ENCODE measurements at places on chromosomes 6 and 20. TPM values are rescaled to one million over a fixed set of nuclear protein-coding genes. Genes with fewer than 3 reads are reported as not detected.

Gene FAM209A
- 0.77 TPM for total RNA-seq

Gene NRSN2
- total RNA-seq: 16.0 TPM

Gene LZTS3
- 18.7 TPM for total RNA-seq

Gene C6orf163
- total RNA-seq: 8.0 TPM

Gene EYA4
- total RNA-seq: 7.7 TPM

Gene MACROD2
- 65.6 TPM for total RNA-seq

Gene TGM3
- 0.66 TPM for total RNA-seq

Gene CST2
- not detected for total RNA-seq

Gene CBLN4
- total RNA-seq: 0.82 TPM

Gene ATP9A
- 86.4 TPM for total RNA-seq

Gene CYP39A1
- total RNA-seq: 18.6 TPM

Gene PLG
- not detected for total RNA-seq

Gene MYLK4
- total RNA-seq: 9.9 TPM

Gene L3MBTL1
- total RNA-seq: 34.6 TPM

Gene HLA-DQB1
- total RNA-seq: 0.27 TPM

Gene VPS16
- 46.4 TPM for total RNA-seq

Gene C20orf141
- total RNA-seq: not detected

Gene PRL
- 0.99 TPM for total RNA-seq

Gene RNF146
- total RNA-seq: 78.9 TPM

Gene PAK1IP1
- 12.8 TPM for total RNA-seq

Gene BMP2
- 15.4 TPM for total RNA-seq

Gene ULBP1
- total RNA-seq: 0.60 TPM

Gene OOEP
- total RNA-seq: not detected

Gene SLC4A11
- total RNA-seq: 1.8 TPM

Gene KCNG1
- 3.4 TPM for total RNA-seq

Gene STX7
- total RNA-seq: 57.7 TPM

Gene GNAS-AS1
- 1.8 TPM for total RNA-seq

Gene ATF6B
- total RNA-seq: 35.8 TPM

Gene RCAN2
- 37.3 TPM for total RNA-seq

Gene JPH2
- total RNA-seq: 14.8 TPM

Gene MBOAT1
- 16.5 TPM for total RNA-seq

Gene TOX2
- total RNA-seq: 3.3 TPM

Gene TMEM242
- total RNA-seq: 14.0 TPM

Gene THBD
- 14.5 TPM for total RNA-seq

Gene KCNS1
- total RNA-seq: 1.5 TPM

Gene SMIM28
- not detected for total RNA-seq

Gene PRDM13
- 16.6 TPM for total RNA-seq

Gene C6orf15
- total RNA-seq: not detected

Gene SERINC3
- total RNA-seq: 51.0 TPM

Gene SDCBP2
- total RNA-seq: 2.7 TPM

Gene C6orf52
- total RNA-seq: not detected

Gene TUBB1
- total RNA-seq: 3.7 TPM

Gene OR2B6
- total RNA-seq: not detected

Gene FAM83C
- total RNA-seq: 0.16 TPM

Gene IFT52
- 38.3 TPM for total RNA-seq

Gene MAFB
- total RNA-seq: 13.4 TPM

Gene SIRPA
- total RNA-seq: 22.3 TPM

Gene SRMS
- total RNA-seq: not detected

Gene CDH22
- total RNA-seq: 0.93 TPM

Gene SUPT3H
- total RNA-seq: 30.2 TPM

Gene GRM4
- 8.1 TPM for total RNA-seq

Gene EYS
- total RNA-seq: 230 TPM
